Dermis microvascular lymphatic vessel endothelial cell (primary cell): ENCODE measurements at places on chromosomes 1 and 21. TPM values are rescaled to one million over a fixed set of nuclear protein-coding genes. Genes with fewer than 3 reads are reported as not detected.
A peak's percentile ranks its signal among the peaks of the same experiment; 100 is the strongest.

Gene LMX1A
- not detected in 2 replicates for total RNA-seq

DNA sequence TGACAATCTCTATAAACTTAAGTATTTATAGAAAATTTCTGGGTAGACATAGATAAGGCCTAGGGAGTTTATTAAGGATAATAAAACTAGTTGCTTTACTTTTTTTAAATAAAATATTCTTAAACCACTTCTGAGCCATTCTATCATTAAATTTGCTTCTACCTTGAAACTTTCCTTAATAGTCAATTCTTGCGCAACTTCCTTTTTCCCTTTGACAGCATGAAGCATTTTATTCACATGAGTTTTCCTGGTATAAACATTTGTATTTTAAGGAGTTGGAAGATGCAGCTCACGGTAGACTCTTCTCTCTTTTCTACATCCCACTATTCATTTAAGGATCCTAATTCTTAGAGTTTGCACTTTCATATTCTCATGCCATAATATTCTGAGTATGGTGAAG, 75.8 kb upstream of the DPH5 start:
- no peak for DNase-seq

Gene LENEP
- total RNA-seq, result 0.13 and 0.38 TPM in 2 replicates

Gene CHAF1B
- total RNA-seq, result 1.6 and 3.3 TPM in 2 replicates

Gene MAP10
- 0.64 and 0.76 TPM in 2 replicates for total RNA-seq

DNA sequence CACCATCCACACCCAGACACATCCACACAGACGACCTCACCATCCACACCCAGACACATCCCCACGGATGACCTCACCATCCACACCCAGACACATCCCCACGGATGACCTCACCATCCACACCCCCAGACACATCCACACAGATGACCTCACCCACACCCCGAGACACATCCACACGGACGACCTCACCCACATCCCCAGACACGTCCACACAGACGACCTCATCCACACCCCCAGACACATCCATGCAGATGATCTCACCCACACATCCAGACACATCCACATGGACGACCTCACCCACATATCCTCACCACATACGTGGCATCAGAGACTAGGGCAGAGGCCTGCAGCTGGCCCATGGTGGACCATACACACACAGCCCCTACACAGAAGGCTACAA, 14.7 kb upstream of the FABP3 start:
- DNase-seq, result no peak

Gene OR2L3
- total RNA-seq, result not detected in 2 replicates

Gene NHLH1
- under 0.01 TPM in 1 of 2 replicates, not detected in the other for total RNA-seq

GRCh38 chr1:7576946-7577657, 194.0 kb upstream of the VAMP3 start:
- peak; percentile 53 for DNase-seq

Gene FCRL4
- not detected in 2 replicates for total RNA-seq

DNA sequence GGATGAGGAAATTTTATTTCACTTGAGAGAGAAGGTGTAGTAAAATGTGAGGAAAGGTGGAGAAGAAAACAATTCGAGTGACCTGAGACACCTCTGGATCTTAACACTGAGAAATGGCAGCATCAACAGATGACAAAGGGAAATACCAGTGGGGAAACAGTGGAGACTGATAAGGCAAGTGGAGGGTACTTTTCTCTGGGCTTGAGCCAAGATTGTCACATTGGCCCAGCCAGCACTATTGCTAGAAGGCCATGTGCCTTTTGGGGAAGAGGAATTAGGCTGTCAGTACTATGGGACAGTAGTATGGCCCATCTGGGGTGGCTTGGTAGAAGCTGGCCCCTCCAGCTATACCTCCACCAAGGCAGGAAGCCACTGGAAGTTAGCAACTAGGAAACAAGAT, 8.4 kb downstream of the SYPL2 start:
- DNase-seq, result no peak

Gene SLC5A9
- total RNA-seq, result under 0.01 and 0.13 TPM in 2 replicates

GRCh38 chr1:238895911-238896310, 490.5 kb upstream of the CHRM3 start:
- DNase-seq, result no peak

DNA sequence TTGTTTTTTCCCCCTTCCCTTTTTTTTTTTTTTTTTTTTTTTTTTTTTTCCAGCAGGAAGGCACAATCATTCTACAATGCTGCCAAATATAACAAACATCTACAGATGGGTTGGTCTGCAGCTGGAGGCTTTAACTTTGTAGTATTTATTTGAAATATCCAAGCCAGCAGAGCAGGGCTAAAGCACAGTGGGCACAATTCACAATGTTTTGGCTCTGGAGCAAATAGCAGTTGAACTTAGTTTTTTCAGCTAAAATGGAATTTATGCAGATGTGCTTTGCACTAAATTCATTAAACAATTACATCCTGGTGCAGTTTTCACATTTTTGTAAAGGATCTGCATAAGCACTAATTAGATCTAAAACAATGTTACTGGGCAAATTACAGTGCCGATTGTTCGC, 39.8 kb upstream of the ZBTB18 start:
- DNase-seq, result peak; percentile 81

- no peak for DNase-seq
Measured at GRCh38 chr1:19425646-19426239, 59.6 kb downstream of the CAPZB start.

DNA sequence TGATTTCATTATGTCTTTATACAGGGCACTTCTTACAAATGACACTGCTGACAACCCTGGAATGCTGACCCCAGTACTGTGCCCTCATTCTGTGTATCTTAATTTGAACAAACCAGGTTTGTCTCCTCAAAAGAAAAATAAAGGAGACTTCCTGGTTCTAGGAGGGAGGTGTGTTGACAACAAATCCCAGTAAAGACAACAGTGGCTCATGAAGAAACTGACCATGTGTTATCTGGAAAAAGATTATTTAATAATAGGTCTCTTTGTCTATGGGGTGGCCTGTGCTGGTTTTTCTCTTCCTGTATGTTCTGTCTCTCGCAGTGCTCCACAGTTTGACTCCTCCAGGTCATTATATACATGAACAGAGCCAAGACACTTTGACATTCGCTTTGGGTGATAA, 454.6 kb downstream of the LMO4 start:
- no peak for DNase-seq

DNA sequence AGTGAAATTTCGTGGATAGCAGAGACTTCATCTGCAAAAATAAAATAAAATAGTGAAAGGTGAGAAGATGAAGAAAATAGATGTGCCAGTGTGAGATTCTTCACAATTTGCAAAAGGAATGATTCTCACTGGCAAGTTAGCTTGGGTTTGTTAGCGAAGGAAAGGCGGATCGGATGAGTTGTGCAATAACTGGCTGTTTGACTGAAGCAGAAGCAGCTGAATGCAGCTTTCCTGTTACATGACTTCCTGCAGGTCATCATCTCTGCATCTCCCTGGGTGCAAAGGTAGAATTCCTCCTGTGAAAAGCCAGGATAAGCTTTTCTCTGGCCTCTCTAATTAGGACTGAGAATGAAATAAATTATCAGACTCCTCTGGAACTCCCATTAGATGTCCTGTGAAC, 263.1 kb upstream of the CHRM3 start:
- no peak for DNase-seq

DNA sequence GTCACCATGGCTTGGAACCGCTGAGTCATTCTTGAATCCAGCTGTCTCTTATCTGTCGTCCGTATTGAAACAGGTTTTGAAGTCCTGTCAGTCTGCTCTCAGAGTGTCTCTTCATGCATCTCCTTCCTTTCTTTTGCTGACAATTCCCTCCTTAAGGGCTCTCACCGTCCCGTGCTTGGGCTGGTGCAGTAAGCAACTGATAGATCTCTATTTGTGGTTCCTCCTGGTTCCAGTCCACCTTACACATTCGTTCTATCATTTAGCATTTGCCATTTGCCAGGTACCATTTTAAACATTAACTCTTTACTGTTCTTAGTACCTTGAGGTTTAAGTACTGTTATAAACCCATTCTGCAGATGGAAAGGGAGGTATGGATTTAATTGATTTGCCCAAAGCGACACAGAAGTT, 88.9 kb downstream of the DYRK1A start:
- DNase-seq, result no peak

DNA sequence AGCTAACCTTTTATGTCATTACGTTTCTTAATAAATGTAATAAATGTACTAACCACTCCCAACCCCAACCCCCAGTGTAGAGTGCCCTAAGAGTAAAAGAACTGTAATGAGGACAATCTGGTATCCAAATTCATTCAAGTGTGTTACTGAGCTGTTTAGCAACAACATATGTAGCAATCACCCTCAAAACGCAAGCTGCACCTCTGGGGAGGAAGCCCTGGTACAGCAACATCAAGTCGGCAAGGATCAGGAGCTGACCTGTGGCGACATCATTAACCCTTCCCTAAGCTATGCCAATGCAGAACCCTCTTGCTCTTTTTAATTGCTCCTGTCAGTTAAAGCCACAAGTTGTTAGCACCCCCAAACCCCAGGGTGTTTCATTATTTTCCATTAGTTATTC, 47.1 kb downstream of the STX6 start:
- DNase-seq, result no peak

- DNase-seq, result no peak
Measured at GRCh38 chr1:164618202-164618564, 59.2 kb downstream of the PBX1 start.

Gene USH2A
- not detected in 2 replicates for total RNA-seq

DNA sequence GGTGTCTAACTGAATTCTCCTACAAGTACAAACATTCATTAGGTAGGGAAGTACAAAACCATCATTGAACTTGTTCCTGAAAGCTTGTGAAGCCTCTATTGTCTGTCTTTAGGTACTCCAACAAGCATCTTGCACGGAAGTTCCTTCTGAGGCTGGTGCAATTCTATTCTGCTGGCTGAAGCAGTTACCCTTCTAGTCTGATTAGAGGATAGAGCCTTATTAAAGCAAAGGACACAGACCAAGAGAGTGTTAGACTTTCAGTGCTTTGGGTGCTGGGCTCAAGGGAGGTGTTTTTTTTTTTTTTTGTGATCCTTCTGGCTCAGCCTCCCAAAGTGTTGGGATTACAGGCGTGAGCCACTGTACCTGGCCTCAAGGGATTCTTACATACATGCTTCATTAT, 43.8 kb downstream of the HHAT start:
- no peak for DNase-seq

Gene LCE1D
- not detected in 2 replicates for total RNA-seq

GRCh38 chr1:234532503-234532922, 53.5 kb upstream of the TARBP1 start:
- no peak for DNase-seq

DNA sequence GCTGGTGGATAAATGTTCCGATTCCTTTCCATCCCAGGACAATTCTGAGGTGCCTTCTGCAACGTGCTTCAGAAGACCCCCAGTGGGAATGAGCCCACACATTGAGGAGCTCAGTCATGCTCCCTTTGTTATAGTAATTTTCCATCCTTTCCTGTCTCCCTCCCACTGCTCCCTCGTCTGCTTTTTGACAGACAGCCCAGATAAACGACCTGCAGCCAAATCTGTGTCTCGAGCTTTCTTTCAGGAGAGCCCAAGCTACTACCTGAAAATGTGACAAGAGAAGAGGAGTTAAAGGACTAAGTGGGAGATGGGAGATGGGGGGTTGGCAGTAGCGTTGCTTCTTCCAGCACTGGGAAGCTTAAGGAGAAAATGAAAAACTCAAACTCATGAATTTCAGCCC, 65.9 kb upstream of the LRRN2 start:
- DNase-seq, result no peak

GRCh38 chr1:21550097-21550496, 40.9 kb downstream of the ALPL start:
- DNase-seq, result no peak

GRCh38 chr1:226884966-226885820, 14.8 kb downstream of the PSEN2 start:
- DNase-seq, result peak; percentile 34

GRCh38 chr1:165854101-165854845, 26.9 kb downstream of the UCK2 start:
- DNase-seq, result peak; percentile 30

- no peak for DNase-seq
Measured at GRCh38 chr1:117044217-117044616, 15.9 kb upstream of the TTF2 start.

Gene HRNR
- not detected in 2 replicates for total RNA-seq

DNA sequence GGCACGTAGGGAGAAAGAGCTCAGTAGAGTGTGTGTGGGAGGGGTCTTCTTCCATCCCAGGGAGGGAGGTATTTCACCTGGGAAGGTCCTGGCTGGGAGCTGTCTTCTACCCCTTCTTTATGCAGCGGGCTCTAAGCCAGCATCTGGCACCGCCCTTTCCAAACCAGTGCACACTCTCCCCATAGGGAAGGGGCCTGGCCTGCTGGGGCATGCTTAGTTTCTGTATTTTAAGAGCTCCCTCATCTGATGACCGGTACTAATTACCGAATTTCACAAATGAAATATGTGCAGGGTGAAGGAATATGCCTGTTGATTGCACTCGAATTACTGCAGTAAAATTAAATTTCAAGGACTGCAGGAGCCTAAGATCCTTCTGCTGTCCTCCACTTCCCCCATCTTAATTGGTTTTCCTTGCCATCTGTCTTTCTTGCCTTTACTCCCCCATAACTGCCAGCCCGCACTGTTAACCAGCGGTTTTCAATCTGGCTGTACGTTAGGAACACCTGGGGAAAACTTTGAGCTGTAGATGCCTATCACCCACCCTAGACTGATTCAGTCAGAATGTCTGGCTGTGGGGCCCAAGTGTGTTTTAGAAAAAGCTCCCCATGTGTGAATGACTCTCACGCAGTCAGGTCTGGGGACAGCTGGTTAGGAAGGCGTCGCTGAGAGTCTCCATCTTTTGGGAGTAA, 20.1 kb downstream of the GALNT2 start:
- DNase-seq, result no peak

- DNase-seq, result no peak
Measured at GRCh38 chr1:4408380-4408779, 246.0 kb upstream of the AJAP1 start.

GRCh38 chr21:45326169-45326851, 38.6 kb upstream of the POFUT2 start:
- no peak for DNase-seq

GRCh38 chr1:190226006-190226405, 251.7 kb downstream of the BRINP3 start:
- DNase-seq, result no peak

Gene SLC1A7
- not detected in 2 replicates for total RNA-seq

DNA sequence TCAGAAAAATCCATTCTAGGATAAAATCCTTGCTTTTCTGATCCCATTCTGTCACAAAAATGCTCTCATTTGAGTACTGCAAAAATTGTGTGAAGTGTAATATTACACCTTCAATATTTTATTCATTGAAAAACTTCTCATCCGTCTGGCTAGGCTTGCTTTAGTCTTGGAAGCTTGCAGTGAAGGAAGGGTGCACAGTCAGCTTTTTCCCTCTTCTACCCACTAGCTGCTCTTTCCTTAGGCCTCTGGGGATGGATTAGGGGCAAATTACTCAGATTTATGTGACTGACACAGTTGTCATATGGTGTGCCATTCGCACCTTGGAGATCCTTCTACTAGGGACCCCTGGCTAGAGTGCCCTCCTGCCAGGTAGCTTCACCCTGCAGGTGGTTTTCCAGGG, 32.1 kb downstream of the OVAAL start:
- no peak for DNase-seq
